ENCODE measurements at places on chromosomes 2 and 18. TPM values are rescaled to one million over a fixed set of nuclear protein-coding genes. Genes with fewer than 3 reads are reported as not detected.

Gene TRPM8
- not detected for total RNA-seq

DNA sequence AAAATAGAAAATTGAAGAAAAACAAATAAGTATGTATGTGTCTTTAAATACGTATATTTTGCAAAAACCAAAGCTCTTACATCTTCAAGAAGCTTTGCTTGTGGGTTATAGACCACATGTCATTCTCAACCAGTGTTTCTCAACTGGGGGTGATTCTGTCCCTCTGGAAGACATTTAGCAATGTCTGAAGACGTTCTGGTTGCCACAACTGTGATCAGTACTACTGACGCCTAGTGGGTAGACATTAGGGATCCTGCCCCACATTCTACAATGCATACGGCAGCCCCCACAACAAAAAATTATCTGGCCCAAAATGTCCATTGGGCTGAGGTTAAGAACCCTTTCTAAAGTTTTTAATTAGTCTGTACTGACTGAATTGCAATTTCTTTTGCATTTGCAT is 48.4 kb downstream of the UNC50 start:
- no peak for DNase-seq

GRCh38 chr2:179424571-179424970 is 159.9 kb upstream of the SESTD1 start:
- no peak for DNase-seq

- DNase-seq: no peak
Measured at GRCh38 chr2:61670591-61671501, 132.7 kb upstream of the XPO1 start.

Gene PCARE
- 0.21 TPM for total RNA-seq

All from tibial nerve (tissue), 4 donors.